RCC 7860 (cell line): ENCODE measurements at places on chromosomes 5 and 9.
A peak's percentile ranks its signal among the peaks of the same experiment; 100 is the strongest.

DNA sequence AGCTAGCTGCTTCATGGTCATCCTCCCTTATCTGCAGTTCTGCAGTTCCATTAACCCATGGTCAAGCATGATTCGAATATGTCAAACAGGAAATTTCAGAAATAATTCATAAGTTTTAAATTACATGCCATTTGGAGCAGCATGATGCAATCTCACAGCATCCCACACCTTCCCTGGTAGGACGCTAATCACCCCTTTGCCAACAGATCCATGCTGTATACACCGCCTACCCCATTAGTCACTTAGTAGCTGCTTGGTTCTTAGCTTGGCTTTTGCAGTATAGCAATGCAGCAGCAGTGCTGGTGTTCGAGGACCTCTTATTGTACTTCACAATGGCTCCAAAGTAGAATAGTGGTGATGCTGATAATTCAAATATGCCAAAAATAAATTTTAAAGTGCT, 739.7 kb upstream of the CDH9 start:
- DNase-seq, result no peak

DNA sequence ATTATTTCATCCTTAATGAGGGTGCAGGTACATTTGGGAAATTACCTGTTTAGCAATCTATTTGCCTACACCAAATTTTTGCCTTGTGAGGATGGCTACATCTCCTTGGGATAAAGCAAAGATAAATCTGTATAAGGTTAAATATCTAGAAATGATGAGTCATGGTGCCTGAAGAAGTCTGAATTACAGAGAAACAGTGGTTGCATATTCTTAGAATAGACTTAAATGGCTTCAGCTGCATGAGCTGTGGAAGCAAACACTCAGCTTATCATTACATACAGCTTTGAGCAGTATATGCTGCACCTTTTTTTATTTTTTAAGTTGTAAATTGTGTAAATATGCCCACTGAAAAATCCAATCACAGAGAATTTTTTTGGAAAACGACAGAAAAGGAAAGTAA, 153.5 kb downstream of the RAPGEF6 start:
- no peak for DNase-seq

DNA sequence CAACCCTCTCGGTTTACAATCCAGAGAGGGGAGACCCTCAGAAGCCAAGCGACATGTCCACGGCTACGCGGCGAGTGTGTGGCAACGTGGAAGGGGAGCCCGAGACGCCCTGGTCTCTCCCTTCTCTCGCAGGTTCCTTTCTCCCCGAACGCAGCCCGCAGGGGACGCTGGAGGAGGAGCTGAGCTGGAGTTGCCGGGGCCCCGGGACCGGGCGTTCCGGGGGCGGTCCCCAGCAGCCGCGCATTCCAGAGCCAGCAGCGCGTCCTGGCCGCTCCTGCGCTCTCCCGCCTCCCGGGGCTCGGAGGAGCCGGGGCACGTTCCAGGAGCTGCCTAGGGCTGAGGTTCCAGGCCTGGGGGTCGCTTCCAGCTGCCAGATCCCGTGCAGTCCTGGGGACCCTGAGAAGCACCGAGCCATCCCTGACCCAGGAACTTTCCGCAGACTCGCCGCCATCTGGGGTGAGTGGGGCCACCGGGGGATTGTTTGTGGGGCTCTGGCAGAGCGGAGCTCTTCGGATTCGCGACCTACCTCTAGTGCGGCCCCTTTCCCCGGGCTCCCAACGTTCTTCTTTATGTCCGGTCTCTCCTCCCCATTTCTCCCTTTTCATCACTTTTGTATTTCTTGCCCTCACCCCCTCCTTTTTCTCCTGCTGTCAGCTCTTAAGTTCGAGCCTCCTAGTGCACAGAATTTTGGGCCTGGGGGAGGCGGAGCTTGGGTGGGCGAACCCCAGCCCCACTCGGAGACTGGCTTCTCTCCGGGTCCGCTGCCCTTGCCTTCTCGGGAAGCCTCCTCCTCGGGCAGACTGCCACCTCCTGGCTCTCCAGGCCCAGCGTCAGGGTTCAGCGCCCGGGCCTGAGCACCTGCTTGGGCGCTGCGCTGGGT, at the start of gene SMIM3:
Gene SMIM3, plus strand, starts transcription at position 241 of the 880 bp plus-strand sequence. CDS start 16,684 bp downstream, outside the sequence.
- DNase-seq, result peak; percentile 53

DNA sequence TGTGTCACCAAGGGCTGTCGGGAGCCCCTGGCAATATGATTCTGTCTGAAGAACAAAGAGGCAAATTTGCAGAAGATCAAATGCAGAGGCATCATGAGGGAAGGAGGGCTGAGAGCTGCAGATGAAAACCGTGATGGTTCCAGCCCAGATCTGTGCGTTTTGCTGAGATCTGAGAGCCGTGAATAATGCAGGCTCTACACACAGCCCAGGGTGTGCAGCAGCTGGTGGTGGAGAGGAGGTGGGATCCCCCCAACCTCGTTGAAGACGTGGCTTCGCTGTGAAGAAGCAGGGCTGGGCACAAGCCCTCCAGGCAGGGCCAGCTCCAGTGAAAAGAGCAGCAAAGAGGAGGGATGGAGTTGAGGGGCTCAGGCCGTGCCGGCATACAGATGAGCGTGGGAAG, 75.5 kb downstream of the TSPAN17 start:
- DNase-seq, result no peak

DNA sequence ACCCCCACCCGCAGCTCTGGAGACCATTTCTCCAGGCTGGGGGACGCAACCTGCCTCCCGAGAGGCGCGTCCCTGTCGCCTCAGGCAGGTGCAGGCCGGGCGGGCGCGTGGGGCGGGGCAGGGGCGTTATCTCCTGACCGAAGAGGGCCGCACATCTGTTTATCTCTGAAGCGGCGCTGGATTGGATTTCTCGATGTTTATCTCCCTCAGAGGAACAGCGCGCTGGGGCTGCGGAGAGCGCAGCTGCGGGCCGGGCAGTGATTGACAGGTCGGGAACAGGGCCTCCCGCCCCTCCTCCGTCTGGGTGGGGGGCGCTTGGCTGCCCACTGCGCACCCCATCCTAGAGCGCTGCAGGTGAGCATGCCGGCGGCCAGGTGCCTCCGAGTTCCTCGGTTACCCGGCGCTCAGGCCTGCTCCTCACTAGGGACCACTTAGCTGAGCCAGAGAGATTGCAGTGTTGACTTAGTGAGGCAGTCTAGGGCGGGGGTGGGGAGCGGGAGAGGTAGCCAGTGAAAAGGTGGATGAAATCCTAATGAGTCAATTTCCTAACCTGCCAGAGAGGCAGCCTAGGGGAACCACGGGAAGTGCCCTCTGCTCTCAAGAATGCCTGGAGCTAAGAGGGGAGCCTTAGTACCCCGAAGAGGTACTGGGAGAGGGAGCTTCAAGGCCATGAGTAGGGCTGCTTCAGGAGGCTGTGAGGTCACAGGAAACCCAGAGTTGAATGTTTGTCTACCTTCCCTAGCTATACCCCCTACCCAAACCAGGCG, 39.6 kb upstream of the TIFAB start:
- no peak for DNase-seq

DNA sequence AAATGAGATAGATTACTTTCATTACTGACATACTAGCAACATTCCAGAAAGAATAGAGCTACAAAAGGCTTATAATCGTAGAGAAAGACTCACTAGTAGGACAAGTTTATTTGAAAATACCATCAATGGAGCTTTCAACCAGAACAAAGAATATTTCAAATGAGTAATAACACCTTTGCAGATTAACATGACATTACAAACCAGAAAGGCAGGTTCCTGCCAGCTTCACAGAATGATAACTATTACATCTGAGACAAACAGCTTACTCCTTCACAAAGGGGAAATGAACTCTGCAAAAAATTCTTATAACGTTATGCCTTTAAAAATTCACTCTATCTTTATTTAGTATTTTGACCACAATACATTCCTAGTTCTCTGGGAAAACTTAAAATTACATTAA, 103.1 kb downstream of the EPB41L4A start:
- no peak for DNase-seq

DNA sequence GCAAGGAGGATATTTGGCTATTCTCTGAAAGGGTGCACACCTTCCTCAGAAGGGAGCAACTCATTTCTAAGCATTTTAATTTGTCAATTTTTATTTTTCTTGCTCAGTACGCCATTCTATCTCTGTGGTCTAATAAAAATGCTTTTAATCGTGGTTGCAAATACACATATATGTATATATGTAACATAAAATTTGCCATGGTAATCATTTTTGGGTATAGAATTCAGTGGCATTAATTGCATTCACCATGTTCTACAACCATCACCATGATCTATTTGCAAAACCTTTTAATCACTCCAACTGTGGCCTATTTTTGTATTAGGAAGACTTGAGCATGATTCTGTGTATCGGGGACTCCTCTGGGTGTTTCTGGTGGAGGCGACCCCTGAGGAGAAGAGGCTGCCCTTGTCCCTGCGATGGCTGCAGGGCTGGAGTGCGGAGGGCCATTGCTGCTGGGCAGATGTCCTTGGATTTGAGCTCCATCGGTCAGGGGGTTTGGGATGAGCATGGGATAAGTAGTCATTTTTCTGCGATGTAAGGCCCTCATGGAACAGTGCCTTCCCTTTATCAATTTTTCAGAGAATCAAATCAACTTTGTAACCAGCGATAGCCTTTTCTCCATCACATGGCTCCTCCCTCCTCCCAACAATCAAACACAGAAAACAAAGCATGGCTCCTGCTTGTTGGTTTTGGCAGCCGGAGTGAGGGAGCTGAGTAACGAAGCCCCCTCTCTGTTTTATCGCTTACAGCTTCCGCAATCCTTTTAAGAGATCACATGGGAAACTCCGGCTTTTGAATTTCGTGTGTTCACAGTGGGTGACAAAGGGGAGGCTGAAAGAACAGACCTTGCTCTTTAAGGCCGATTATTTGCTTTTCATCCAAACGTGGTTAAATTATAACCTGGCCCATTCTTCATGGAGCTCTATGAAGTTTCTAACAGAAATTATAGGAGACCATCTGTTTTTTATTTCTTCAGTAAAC, 187.3 kb downstream of the TENT4A start:
- no peak for DNase-seq

GRCh38 chr5:57976506-57976905, 483.4 kb downstream of the PLK2 start:
- DNase-seq, result no peak

DNA sequence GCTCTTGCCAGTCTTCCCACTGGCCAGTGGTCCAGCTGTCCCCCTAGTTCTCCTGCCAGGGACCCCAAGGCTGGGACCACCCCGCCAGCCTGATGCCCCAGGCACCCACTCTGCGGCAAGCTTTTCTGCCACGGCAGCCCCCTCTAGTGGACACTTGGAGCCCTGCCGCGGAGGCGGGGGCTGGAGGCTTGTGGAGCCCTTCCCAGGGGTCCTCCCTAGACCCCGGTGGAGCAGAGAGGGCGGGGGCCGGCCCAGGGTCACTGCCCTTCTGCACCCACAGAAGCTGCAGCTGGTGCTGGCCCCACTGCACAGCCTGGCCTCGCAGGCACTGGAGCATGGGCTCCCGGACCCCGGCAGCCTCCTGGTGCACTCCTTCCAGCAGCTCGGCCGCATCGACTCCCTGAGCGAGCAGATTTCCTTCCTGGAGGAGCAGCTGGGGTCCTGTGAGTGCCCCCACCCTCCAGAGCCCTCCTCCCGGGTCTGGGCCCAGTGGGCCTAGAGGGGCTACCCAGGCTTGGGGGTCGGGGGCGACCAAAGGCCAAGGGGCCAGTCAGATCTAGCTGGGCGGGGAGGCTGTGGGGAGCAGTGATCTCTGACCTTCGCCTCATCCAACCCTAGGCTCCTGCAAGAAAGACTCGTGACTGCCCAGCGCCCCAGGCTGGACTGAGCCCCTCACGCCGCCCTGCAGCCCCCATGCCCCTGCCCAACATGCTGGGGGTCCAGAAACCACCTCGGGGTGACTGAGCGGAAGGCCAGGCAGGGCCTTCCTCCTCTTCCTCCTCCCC, 9.1 kb downstream of the EGFL7 start:
- DNase-seq, result no peak

DNA sequence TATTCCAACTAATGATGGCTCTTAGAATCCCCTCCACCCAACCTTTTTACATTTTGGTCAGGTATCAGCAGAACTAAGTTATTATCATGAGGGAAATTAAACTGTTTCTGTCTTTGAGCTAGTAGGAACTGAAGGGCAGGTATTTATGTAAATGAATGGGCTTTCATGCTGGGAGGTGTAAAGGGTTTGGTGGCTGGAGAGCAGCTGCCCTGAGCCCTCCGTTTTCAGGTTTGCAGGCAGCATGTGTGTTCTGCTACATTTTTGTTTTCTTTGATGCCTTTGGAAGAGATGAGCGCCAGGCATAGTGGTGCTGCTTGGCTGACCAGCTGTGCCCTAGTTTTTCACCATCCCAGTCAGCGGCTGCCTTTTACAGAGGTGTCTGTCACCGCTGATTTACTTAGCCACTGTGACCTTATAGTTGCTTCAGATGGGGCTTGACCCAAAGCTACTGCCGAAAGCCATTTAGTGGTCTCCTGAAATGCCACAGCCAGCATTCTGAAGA, 231.9 kb downstream of the MAST4 start:
- no peak for DNase-seq

- DNase-seq, result no peak
These were observed 265.1 kb upstream of the FBXL7 start for GRCh38 chr5:15234911-15235310.

DNA sequence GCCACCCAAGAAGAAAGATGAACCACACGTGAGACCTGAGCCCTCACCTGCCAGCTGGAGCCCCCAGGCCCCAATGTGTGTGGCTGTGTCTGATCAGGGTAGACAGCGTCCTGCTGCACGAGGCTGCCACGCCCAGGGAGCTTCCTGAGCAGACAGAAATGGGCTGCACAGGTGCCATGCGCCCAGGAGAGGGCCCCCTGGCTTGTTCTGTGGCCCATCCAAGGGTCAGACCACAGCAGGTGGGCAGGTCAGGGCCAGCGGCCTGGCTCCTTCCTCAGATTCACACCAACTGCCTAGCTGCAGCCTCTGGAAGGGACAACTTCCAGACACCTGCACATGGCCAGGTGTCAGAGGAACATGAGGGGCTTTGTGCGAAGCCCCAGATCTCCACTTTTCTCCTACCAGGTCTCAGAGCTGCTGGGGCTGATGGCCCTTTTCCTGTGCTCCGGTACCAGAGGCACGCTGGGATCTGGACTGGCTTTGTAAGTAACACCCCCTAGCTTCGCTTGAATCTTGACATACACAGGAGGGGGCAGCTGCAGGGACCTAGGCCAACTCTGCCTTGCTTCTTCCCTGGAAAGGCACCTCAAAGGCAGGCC, 10.8 kb downstream of the SARDH start:
- DNase-seq, result no peak
